Central memory CD4-positive, alpha-beta T cell (primary cell): ENCODE measurements at places on chromosomes 7 and 10.

DNA sequence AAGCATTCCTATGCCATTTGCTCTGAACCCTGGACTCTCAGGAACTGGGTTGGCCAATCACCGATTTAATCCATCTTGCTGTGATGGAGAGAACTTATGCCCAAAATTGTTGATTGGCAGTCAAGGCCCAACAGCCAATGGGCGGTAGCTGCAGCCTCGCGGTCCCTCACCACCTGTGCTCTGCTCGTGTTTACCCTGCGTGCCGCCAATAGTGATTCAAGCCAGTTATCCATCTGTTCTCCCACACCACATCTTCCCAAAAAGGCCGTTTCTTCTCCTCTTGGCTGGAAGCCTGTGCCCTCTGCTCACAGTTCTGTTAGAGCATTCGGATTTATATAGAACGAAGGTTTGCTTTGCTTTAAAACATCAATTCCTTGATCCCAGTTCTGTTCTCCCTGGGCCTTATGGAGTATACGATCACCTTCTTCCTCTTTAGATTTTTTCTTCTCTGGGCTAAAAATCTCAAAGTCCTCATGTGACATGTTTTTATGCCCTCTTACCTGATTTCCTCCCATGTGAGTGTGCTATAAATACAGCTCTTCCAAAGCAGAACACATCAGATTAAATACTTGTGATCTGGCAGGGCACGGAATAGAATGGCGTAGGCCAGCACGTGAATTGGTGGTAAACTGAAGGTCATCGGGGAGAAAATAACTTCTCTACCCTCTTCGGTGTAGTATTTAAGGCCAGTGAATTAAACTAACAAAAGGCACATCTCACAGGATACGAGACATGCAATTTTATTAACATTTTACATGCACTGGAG is 212.8 kb downstream of the NSUN6 start:
- DNase-seq, result no peak

GRCh38 chr7:2508327-2509215 is 11.0 kb upstream of the LFNG start:
- peak; percentile 93 for DNase-seq

DNA sequence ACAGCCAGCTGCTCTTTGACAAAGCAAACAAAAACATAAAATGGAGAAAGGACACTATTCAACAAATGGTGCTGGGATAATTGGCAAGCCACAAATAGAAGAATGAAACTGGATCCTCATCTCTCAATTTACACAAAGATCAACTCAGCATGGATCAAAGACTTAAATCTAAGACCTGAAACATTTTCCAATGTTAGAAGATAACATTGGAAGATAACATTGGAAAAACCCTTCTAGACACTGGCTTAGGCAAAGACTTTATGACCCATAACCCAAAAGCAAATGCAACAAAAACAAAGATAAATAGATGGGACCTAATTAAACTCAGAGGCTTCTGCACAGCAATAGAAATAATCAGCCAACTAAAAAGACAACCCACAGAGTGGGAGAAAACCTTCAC is 425.7 kb upstream of the SEMA3D start:
- DNase-seq, result no peak

- DNase-seq, result no peak
These were observed 7.3 kb downstream of the SFRP5 start for GRCh38 chr10:97764519-97764931.

DNA sequence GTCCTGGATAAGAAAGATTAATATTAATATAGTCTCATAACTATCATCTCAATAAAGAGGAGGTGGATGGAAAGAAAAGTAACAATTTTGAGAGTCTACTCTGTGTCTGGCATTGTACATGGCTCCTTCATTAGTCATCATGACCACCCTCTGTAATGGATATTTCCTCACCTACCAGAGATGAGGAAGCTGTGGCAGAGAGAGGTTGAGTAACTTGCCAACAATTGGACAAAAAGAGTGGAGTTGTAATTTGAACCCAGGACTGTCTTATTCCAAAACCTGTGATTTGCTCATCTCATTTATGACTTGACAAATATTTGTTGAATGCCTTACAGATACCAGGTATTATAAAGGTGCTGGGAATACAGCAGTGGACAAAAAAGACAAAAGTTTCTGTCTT is 2.1 kb upstream of the IDE start:
- DNase-seq, result no peak
